ENCODE measurements at places on chromosomes 5 and 9.

DNA sequence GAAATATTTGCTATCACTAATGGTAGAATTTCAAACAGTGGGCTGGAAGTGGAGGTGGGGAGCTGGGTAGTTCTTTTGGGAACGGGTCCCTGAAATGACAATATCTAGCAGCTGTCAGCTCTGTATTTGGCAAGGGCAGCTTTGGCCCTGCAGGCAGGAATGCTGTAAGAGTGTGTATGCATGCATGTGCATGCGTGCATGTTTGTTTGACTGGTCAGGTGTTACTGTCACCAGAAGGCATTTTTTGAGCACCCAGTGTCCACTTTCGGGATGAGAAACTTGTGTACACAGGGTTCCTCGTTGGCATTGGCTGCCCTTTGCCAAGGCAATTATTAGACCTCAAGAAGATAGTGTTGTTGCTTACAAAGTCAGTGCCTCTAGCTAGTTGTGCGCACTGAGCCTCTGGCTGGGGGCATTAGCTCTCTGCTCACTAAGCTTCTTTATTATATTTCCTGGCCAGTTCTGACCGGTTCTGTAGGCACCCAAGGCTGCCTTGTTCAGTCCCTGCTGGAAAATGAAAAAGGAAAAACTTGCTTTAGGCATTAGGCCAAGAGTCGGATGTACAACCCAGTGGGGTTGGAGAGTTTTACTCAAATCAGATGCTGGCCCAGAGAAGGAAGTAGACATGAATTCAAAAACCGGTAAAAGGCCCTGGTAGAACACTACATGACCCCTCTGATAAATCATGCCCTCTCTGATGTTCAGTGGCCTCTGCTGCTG is 2.0 kb downstream of the CYFIP2 start:
- DNase-seq: no peak

DNA sequence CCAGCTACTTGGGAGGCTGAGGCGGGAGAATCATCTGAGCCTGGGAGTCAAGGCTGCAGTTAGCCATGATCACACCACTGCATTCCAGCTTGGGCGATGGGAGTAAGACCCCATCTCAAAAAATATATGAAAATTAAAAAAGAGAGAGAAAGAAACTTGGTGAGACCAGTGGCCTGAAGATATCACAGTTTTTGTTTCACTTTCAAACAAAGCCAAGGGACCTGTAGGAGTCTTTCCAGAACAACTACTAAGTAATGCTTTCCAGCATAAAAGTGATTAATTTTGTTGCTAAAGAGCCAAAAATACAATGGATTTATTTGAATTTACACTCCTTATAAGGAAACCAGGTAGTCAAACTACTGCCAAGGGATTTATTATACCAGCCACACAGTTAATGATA is 23.5 kb downstream of the GKAP1 start:
- no peak for DNase-seq

DNA sequence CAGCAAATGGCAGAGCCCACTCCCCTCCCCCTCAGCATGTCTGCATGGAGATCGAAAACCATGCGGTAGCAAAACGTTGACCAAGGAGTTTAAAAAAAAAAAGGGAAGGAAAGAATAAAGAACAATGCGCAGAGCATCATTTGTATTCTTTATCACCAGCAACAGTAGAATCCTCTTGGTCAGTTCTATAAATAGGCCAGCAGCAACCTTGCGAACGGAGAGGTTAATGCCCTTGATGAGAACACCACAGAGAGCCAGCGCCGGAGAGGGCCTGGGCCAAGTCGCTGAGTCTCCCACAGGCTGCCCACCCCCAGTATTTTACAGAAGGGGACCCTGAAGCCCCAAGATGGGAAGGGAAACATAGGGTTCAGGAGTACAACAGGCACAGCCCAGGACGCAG is 22.7 kb downstream of the WHRN start:
- no peak for DNase-seq

- no peak for DNase-seq
Measured at GRCh38 chr5:79237740-79238560, 2.0 kb downstream of the JMY start.

DNA sequence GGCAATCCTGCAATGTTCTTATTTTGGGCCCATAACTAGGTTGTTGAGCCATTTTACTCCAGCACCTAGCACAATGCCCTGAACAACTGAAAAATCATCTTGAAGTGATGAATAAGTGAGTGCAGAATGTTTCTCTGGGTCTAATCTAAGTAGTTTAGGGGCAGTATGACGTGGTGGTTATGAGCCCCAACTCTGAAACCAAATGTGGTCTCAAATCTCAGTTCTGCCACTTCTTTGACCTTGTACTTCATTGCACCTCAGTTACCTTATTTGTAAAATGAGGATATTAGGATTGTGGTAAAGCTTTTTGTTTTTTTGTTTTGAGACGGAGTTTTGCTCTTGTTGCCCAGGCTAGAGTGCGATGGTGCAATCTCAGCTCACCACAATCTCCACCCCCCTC is 80.9 kb upstream of the SNX2 start:
- no peak for DNase-seq

DNA sequence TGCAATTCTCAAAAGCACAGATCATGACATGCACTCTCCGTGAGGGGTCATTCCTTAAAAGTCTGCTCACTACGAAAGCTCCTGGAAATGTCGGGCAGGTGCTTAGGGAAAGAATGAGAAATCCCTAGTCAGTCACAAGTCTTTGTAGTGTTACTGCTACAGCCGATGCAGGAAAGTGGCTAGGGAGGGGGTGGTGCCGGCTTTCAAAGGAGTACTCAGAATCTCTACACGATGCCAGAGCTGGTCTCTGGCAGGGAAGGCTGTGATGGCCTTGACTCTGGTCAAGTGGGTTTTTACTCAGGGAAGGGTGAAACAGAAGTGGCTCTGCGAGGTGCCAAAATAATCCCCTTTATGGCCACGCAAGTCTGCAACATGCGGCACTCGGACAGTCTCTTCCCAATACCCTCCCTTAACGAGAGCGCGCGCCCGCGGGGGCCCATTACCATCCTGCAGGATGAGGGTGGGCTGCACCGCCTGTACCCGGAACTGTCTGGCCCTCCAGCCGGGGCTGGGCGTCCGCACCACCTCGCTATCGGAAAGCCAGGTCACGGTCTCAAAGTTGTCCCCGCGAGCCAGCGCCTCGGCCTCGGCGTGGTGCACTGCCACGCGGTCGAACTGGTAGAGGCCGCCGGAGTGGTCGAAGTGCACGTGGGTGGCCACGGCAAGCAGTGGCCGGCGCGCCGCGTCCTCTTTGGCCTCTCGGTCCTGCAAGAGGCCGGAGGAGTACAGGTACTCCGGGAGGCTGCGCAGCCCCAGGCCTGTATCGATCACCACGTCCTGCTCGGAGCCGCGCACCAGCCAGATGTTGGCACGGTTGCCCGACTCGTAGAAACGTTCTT is 956 bp downstream of the MBLAC2 start:
- DNase-seq: peak; percentile 62

- DNase-seq: no peak
Measured at GRCh38 chr9:16184964-16185646, 632.3 kb downstream of the CCDC171 start.

- DNase-seq: no peak
Measured at GRCh38 chr9:134922066-134922931, 4.6 kb upstream of the FCN1 start.

DNA sequence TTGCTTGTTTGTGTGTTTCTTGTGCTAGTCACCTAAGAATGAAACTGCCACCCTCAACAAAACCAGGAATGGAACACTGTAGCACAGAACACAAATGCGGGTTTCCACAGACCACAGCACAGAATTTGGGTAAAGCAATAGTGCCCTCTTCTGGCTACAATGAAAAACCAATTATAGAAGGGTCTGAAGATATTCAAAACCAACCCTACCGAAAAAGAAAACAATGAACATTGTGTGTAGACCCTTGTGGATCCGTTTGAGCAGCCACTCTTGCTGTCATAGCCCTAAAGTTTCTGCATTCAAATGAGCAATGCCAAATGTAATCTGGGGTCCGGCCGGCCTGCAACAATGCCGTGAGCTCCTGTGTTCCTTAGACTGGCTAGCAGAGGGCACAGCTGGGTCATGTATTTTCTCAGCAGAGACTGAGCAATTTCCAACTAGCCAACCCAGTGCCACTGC is 8.3 kb upstream of the ENC1 start:
- no peak for DNase-seq

DNA sequence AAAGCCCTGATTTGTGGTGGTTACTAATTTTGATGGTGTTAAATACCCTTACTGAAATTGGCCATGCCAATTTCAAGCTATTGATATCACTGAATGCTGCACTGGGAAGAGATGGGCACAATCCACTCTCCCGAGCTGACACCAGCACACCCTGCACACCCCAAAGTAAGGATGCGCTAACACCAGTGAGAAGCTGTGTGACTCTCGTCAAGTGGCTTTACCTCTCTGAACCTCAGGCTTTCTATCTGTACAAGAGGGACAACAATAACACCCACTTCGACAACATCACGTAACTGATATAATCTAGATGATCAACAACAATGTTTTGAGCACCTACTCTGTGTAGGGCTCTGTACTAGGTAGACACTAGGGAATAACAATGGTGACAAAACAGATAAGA is 8.0 kb upstream of the AKNA start:
- DNase-seq: no peak

GRCh38 chr9:135500071-135500524 is 384 bp upstream of the MRPS2 start:
- DNase-seq: no peak

DNA sequence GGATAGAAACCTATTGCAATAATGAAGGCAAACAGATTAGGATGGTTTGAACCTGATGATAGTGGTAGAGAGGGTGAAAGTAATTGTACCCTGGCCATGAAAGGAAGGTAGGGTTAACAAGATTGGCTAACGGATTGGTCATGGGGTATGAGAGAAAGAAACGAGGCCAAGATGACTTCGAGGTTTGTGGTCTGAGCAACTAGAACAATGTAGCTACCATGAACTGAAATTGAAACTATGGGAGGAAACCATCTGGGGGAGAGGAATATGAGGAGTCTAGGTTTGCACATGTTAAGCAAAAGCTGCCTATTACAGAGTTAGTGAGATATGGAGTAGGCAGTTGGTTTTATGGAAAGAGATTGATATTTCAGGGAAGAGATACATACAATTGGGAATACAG is 406.0 kb downstream of the PRELID2 start:
- DNase-seq: no peak

DNA sequence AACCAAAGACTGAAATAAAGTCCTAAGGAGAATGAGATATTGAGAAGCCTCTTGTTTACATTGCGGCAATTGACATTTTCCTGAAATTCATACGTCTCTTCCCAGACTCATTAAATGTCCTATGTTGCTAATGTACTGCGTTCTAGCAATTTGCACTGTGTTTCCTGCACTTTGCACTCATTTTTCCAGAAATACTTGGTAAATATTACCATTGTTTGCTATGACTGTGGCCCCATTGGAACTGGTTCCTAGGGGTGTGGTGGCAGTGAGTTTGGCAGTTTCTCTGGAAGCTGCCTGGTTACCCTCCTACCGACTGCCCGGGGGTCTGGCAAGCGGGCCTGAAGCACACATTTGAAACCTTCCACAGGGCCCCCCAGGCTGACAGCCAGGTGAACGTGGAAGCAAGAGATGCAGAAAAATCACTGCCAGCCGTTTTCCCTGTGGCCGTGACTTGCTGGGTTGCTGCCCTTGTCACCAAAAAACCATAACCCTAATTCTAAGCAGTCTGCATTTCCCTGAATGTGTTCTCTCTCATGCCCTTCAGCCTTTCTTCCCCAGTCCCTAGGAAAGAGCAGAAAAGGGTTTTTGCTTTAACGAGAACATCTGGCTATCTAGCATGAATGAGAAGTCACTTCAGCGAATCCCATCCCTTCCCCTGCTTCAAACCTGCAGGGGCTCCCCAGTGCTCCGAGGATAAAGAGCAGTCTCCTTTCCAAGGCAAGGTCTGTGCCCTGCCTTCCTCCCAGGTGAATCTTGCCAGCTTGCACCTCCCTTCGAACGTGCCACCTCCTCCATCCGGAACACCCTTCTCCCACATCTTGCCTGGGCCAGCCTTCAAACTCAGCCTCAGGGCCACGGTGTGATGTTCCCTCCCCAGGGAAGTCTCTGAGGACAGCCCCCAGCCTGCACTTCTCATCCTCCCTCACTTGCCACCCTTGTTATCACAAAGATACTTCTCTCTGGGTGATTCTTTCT is 84.2 kb downstream of the AK8 start:
- DNase-seq: no peak

DNA sequence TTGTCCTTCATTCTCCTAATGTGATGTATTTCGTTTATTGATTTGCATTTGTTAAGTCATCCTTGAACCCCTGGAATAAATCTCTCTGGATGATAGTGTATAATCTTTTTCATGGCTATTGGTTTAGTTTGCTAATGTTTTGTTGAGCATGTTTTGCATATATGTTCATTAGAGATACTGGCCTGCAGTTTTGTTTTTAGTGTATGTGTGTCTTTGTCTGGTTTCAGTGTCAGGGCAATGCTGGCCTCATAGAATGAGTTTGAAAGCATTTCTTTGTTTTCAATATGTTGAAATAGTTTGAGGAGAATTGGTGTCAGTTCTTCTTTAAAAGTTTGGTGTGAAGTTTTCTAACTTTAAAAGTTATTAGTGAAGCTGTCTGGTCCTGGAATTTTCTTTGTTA is 149.6 kb upstream of the ATP10B start:
- DNase-seq: no peak

- DNase-seq: peak; percentile 63
Measured at GRCh38 chr9:94860678-94861588, 134.4 kb downstream of the AOPEP start.

- no peak for DNase-seq
Measured at GRCh38 chr9:35566417-35566816, 38.6 kb upstream of the TESK1 start.

DNA sequence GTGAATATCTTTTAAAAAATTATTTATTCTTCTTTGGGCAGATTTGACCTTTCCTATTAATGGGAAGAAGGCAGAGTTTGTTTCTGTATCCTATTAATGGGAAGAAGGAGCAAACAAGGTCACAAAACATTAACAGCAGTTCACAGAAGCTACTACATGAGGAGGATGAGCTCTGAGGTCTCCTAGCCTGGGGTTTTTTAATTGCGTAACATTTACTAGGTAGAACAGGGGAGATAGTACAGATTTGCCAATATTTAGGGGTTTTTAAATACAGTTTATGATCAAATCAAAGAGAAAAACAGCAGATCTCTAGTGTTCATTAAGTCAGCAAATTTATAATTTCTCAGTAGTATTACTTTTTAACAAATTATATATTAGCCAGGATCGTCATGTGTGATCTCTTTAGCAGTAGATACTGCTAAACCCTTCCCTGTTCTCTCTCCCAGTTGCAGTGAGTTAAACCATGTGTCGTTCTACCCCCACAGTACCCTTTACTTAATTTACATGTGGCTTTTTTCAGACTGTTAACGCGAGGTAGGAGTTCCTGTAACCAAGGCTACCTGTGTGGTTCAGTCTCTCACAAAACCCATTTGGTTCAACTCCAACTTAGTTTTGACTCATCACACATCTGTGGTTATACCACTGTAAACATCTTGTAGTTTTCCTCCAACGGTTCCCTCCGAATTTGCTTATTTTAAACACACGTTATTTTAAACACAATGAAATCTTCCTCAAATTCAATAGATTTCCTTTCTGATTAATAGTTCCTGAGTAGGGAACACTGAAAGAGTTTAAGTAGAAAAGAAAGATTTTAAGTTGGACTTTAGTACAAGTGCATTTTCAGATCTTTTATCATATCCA is 13.3 kb downstream of the SLC25A46 start:
- DNase-seq: no peak

- DNase-seq: no peak
Measured at GRCh38 chr5:135871268-135871915, 24.2 kb downstream of the IL9 start.

All from NK-92 treated with Interleukin-12 subunit alpha and Interleukin-12 subunit beta, amount 100 ng/mL, for 24 hours (cell line).